ENCODE measurements at places on chromosomes 16 and 17. TPM values are rescaled to one million over a fixed set of nuclear protein-coding genes. Genes with fewer than 3 reads are reported as not detected.
A peak's percentile ranks its signal among the peaks of the same experiment; 100 is the strongest.

DNA sequence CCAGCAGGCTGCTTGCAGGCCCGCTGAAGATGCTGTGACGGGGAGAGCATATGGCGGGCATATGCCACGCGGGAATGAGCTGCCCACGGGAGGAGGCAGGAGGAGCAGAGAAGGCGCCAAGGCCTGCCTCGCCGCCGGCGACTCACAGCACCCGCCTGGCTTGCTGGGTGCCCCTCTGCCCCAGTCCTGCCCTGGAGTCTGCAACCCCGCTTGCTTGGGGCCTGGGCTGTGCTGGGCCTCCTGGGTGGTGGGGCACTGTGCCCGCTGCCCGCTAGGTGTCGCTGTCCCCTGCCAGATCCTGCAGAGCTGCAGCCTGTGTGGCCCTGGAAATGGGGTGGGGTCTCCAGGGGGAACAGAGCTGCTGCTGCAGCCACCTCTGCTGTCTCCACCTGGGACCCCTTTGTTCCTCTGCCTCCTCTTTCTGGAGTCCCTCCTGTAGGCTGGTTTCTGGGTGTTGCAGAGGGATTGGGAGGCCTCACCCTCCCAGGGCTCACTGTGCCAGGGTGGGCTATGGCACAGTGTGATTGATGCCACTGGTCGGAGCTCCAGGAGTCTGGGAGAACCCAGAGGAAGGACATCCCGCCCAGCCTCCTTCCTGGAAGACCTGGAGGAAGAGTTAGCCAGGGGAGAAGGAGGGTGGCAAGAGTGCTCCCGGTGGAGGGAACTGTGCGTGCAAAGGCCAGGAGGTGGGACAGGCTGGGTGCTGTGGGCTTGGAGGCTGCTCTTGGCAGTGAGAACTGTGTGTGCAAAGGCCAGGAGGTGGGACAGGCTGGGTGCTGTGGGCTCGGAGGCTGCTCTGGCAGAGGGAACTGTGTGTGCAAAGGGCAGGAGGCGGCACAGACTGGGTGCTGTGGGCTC lies 141.0 kb upstream of the CIBAR2 start:
- peak; percentile 70 for ATAC-seq

DNA sequence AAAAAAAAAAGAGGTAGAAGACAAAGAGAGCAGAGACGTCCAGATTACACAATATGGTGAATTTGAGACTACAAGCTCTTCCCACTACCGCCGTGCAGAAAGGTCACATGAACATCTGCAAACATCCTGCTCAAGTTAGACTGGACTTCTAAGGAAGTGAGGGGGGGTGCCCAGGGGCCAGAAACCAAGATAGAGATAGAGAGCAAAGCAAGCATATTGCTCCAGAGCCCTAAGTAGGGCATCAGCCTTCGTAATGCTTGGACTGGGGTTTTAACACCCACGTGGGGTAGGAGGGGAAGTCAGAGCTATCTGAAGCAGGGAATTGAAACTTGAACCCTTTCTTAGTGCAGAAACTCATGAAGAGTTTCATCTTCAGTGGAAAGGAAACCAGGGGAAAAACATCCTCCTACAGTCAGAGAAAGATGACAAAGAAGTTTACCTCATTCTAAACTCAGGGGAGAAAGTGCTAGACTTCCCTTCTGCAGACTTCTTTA lies 8.7 kb downstream of the CLEC19A start:
- peak; percentile 77 for ATAC-seq

DNA sequence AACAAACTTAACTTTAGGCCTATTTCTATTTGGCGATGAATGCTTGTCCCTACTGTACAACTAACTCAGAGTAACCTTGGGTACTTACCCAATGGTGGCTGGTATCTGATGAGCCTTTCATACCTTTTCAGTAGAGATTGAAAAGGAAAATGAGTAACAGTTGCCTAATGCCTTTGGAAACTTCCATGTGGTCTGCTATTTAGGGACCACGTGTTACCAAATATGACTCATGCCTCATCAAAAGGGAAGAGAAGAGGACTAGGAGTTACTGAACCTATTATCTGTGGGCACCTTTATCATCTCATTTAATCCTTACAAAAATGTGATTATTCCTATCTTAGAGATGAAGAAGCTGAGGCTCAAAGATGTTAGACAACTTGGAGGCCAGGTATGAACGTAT lies 8.1 kb downstream of the MYOCD start:
- ATAC-seq = no peak

DNA sequence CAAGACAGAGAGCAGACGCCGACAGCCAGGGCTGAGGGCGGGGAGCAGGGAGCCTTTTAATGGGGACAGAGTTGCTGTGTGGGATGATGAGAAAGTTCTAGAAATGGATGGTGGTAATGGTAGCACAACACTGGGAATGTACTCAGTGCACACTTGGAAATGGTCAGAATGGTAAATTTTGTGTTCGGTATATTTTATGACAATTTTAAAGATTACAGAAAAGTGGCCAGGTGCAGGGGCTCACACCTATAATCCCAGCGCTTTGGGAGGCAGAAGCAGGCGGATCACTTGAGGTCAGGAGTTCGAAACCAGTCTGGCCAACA lies 243.2 kb upstream of the CIBAR2 start:
- ATAC-seq = no peak

DNA sequence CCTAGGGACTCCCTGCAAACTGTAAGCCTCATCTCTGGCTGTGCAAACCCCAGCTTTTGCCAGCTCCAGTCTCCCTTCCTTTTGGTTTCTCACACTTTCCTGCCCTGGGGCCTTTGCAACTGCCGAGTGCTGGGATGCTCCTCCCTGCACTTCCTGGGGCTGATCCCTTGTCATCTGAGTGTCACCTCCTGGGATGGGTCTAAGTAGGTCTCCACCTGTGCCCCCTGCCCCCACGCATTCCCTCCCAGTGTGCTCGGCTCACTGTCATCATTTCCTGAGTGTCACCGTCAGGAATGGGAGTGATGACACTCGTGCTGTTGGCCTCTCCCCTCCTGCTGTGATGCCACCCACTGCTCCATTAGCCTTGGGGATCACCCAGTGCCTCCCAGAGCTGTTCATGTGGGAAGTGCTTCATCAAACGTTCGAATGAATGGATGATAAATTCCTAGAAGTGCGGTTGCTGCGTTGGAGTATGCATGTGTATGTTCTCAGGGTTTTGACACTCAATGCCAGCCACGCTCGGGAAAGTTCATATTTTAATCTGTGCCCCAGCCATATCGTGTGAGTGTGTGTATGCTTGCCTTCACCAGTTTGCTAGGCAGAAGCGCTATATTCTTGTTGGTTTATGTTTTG lies 189.9 kb downstream of the NTN1 start:
- ATAC-seq = peak; percentile 12

DNA sequence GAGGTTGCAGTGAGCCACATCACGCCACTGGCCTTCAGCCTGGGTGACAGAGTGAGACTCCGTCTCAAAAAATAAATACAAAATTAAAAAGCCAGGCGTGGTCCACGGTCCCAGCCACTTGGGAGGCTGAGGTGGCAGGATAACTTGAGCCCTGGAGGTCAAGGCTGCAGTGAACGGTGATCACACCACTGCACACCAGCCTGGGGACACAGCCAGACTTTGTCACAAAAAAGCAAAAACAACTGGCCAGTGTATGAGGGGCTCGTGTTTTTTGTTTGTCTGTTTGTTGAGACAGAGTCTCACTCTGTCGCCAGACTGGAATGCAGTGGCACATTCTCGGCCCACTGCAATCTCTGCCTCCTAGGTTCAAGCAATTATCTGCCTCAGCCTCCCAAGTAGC lies 1.2 kb upstream of the UBB start:
- no peak for ATAC-seq

The SLC35G6 gene
- total RNA-seq = not detected
